CD4-positive, alpha-beta memory T cell (primary cell): ENCODE measurements at places on chromosomes 7 and 10. TPM values are rescaled to one million over a fixed set of nuclear protein-coding genes. Genes with fewer than 3 reads are reported as not detected.

MKI67 gene
- polyA plus RNA-seq, result 0.11 TPM

- DNase-seq, result no peak
Measured at GRCh38 chr10:73796766-73797165, 11.4 kb downstream of the ZSWIM8 start.

- no peak for DNase-seq
Measured at GRCh38 chr10:16505161-16505560, 16.5 kb downstream of the C1QL3 start.

GRCh38 chr10:78218798-78219490 is 185.3 kb downstream of the RPS24 start:
- no peak for DNase-seq

DNA sequence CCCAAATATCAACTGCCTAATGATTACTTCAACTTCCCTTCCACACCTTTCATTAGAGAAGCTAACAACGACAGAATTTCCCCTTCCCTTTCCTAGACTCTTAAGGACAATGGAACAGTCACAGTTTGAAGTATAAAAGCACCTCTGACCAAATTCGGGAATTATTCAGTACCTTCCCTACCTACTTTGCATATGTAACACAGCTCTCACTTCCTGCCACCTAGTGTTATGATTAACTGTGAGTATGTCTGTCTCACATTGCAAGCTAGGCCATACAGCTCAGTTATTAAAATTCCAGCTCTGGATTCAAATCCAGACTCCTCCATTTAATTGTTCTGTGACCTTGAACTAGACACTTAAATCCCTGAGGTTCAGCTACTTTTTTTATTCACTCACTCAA is 44.8 kb upstream of the HPSE2 start:
- DNase-seq, result no peak

CTNNA3 gene
- polyA plus RNA-seq, result not detected

TMEM130 gene
- polyA plus RNA-seq, result not detected

DNA sequence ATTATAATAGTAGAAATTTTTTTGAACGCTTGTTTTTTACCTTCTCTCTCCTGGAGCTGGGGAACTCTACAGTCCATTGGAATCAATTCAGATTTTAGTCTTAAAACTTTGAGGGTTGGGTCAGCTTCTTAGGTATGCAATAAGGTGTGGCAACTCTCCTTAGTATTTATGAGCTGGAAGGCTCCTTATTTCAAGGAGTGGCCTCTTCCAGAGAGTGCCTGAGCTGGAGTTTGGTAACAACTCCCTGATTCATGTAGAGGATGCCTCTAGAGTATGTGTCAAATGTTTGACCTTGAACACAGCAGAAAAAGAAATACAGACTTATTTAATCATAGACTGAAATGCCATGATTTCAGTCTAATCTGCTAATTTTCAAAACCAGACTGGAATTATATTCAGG is 11.1 kb downstream of the CDK14 start:
- DNase-seq, result no peak

TNRC18 gene
- 1.7 TPM for polyA plus RNA-seq
